ENCODE measurements at places on chromosomes 4 and X.

DNA sequence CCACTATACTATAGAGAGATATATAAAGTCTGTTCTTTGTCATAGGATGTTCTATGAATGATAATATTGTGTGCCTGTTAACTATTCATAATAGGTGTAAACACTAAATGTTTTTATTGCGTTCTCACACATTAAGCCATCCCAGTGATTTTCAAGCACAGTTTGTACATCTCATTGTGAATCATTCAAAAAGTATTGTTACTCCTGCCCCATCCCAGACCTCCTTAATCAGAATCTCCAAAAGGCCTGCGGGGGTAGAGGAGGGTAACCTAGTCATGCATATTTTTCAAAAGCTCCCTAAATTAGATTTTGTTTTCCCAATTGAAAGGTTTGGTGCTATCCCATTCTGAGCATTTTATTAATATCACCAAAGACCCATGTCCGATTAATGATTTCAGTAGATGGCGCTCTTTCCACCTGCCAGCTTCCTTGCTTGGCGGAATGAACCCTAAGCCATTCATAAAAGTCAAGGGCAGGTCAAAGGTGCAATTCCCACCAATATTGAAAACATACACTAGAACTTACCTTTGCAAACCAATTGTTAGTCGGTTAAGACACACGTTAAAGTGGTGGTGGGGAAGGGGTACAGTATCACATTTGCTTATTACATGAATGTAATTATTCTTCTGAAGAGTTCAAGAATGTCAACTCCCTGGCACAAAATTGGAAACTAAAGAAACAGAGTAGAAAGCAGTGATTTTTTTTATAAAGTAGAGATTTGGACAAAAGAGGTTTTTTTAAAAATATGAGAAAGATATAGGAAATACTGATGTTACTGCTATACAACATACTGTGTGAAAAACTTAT, 5.8 kb upstream of the TET2 start:
- no peak for DNase-seq

GRCh38 chrX:66021401-66021764, 18.5 kb downstream of the VSIG4 start:
- DNase-seq, result no peak

GRCh38 chrX:38717871-38718270, 83.4 kb upstream of the MID1IP1 start:
- no peak for DNase-seq

- no peak for DNase-seq
These were observed 44.8 kb downstream of the CLDN34 start for GRCh38 chrX:10011991-10012390.

- no peak for DNase-seq
These were observed 12.0 kb downstream of the P2RY10 start for GRCh38 chrX:78957049-78957767.

DNA sequence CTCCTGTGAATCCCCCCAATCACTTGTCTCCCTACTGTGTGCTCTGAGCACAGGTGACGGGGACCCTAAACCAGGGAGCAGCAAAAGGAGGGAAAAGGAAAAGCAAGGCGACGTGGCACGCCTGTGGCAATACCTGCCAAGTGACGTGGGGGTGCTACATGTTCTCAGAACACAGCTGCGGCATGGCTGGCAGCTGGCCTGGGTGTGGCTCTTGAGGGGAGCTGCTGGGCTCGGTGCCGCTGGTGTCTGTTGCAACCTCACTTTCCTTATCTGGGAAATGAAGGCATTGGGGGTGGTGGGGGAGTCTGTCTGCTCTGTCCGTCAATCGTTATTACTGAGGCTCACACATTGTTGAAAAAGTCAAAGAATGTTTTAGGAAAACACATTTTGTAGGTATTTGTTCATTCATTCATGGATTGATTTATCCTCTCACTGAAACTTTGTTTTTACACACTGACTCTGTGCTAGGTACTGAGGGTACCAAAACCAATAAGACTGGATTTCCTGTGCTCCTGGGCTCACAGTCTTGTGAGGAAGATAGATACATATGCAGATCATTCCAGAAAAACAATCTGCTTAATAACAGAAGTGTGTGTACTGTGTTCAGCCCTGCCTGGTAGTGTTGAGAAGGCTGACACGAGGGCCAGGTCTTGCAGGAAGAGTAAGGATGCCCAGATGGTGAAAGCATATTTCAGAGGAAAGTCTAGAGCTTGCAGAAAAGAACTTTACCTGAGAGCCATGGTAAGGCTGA, 217.6 kb downstream of the PTTG2 start:
- DNase-seq, result no peak

- DNase-seq, result no peak
These were observed 3.4 kb downstream of the PF4V1 start for GRCh38 chr4:73856518-73856917.

- no peak for DNase-seq
These were observed 185.7 kb downstream of the AFAP1 start for GRCh38 chr4:7753931-7754465.

GRCh38 chr4:138348055-138348454, 105.9 kb upstream of the SLC7A11 start:
- DNase-seq, result no peak

- DNase-seq, result no peak
These were observed 355.6 kb downstream of the CBLL2 start for GRCh38 chrX:22628275-22628674.

DNA sequence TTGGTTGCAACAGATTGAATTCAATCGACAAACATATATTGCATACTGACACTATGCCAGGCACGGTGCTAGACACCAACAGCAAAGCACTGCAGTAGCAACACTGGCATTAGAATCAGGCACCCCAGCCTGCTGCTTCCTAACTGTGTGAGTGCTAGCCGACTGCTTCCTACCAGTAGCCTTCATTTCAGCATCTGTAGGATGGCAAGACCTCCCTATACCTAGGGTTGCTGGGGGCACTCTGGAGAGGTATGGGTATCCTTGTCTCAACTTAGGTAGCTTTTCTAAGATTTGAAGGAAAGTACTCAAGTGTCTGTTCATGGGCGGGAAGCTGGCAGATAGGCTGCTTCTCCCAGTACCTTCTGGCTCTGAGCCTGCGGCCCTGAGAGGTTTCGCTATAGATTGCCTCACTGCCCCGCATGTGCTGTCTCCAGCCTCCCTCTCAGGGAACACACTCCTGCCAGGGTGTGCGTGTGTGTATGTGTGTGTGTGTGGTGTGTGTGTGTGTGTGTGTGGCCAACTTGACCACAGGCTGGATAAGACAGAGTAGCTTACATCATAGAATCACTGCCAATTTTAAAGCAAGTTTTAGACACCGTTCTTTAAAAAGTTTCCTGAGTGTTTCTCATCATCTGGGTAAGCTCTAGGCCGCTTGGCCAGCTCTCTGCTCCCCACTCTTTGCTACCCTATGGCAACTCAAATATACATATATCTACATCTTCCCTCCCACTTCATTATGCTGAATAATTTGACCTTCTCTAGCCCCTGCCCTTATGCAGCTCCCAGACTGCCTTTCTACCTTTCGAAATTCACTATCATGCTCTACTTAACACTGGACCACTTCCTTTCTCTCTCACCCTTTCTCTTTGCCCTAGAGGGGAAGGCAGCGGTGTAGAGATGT, 97.0 kb upstream of the PJA1 start:
- no peak for DNase-seq

DNA sequence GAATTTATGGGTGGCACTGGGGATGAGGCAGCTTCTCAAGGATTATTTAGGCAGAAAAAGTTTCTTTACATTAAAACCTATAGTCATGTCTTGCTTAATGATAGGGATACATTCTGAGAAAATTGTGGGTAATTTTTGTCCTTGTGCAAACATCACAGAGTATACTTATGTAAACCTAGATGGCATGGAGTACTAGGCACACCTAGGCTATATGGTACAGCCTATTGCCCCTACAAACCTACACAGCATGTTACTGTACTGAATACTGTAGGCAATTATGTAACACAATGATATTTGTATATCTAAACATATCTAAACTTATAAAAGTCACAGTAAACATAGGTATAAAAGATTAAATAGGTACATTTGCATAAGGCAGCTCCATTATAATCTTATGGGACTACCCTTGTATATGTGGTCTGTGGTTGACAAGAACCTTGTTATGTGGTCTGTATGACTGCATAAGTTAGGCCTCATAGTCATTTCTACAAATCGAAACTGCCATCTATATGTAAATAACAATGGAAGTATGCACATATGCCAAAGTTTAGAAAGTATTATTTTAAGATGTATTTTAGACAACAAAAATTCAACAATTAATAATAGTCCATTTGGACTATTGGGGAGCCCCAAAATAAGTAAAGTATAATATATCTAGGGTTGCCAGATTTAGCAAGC, 87.3 kb downstream of the CFAP299 start:
- no peak for DNase-seq

DNA sequence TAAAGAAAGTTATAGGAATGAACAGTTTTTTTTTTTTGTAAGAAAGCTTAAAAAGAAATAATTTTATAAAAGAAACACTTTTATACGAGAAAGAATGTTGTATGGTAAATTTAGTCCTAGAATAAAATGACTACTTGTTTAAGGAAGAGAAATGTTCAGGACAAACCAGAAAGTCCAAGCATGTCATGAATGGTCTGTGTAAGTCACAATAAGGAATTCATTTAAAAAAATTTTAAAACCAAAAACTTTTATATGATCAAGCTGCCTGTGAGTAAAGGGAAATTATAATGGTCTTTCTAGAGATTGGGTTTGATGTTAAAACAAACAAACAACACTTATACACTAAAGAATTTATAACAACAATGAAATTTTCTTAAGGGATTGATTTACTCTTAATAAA, 858.9 kb upstream of the PCDH7 start:
- DNase-seq, result no peak

GRCh38 chrX:87299563-87300160, 217.9 kb upstream of the KLHL4 start:
- no peak for DNase-seq

GRCh38 chr4:10285028-10285427, 168.4 kb upstream of the WDR1 start:
- DNase-seq, result no peak

DNA sequence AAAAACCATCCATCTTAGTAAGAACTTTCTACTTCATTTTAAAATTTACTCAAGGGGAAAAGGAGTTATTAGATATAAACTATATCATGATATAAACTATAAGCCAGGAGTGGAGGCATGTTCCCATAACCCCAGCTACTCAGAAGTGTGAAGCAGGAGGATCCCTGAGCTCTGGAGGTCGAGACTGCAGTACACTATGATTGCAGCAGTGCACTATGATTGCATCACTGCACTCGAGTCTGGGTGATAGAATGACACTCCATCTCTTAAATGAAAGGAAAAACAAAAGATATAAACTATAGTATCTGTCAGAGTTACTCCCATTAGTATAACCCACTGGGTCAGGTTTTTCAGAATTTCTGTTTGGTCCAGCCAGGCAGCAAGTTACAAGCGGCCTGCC, 47.6 kb downstream of the RPS3A start:
- no peak for DNase-seq

GRCh38 chr4:117699595-117699994, 334.7 kb upstream of the NDST3 start:
- DNase-seq, result no peak

GRCh38 chrX:24229400-24229879, 79.9 kb downstream of the ZFX start:
- no peak for DNase-seq

DNA sequence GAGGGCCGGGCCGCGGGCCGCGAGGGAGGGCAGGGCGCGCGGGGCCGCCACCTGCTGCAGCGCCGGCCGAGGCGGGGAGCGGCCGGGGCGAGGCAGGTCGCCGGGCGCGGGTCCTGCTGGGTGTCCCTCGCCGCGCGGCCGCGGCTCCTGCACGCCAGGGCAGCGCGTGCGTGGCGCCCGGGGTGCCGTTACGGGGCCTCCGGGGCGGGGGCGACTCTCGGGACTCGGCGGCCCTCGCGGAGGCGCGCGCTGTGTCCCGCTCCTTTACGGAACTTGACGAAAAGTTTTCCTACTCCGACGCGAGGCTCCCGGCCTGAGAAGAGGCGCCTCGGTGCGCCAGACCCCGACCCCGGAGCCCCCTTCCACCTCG, 329 bp downstream of the TBC1D14 start:
- DNase-seq, result no peak

DNA sequence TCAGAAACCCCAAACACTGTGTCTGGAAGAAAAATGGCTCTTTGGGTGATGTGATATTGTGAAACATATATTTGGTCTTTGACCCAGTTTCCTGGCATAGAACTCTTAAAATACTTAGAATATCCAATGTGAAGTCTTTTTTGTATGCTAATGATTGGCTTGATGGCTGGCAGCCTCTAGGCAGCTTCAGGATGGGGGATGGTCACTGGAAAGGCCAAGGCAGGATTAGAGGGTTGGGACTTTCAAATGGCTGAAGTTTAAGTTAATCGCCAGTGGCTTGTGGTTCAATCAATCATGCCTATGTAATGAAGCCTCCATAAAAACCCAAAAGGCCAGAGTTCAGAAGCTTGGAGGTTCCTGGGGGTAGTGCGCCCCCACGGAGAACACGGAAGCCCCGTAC, 33.5 kb upstream of the ESX1 start:
- DNase-seq, result no peak

DNA sequence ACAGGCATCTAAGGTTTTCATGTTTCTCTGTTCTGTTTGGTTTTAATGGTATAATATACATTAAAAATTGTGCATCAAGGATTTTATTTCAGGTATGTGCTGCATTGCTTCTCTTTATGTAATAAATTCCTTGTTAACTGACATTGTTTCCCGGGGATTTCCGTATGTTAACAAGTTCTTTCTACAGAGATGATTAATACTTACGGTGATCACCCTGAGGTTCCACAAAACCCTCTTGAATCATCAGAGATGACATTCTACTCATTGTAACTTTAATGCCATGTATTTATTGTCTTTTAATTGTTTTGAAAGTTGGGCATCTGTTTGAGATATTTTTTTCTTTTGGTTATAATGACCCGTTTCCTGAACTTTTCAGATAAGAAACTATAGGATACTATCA, 37.5 kb downstream of the ARHGAP10 start:
- DNase-seq, result no peak

DNA sequence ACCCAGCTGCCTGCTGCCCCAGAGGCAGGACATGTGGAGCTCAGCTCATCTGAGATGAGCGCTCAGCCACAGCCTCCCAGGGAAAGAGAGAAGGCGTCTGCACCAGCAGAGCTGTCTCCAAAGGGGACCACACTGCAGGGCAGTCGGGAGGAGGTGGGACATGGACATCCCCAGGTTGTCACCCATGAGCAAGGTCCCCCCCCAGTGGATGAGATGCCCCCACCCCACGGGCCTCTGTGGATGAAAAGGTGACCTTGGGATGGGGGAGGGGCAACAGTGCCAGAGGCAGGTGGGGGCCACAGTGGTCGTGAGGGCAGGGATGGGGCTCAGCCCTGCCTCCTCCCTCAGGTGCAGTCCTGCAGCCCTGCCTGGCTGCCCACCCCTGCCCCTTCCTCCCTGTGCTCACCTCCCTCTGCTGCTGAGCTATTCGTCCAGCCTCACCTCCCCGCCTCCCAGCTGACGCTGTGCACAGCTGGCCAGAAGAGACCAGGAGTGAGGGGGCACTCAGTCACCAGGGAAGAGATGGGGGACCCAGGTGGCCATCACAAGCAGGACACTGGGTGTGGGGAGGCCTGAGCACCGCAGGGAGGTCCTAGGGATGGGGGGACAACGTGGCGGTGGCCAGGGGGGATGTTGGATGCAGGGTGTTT, 9.3 kb downstream of the NKX1-1 start:
- no peak for DNase-seq

GRCh38 chrX:102975016-102975415, 37.9 kb downstream of the RAB40AL start:
- DNase-seq, result no peak
